ENCODE measurements at places on chromosomes 2 and 18.
A peak's percentile ranks its signal among the peaks of the same experiment; 100 is the strongest.

GRCh38 chr18:11336241-11336640 lies 186.9 kb upstream of the PIEZO2 start:
- DNase-seq = no peak

DNA sequence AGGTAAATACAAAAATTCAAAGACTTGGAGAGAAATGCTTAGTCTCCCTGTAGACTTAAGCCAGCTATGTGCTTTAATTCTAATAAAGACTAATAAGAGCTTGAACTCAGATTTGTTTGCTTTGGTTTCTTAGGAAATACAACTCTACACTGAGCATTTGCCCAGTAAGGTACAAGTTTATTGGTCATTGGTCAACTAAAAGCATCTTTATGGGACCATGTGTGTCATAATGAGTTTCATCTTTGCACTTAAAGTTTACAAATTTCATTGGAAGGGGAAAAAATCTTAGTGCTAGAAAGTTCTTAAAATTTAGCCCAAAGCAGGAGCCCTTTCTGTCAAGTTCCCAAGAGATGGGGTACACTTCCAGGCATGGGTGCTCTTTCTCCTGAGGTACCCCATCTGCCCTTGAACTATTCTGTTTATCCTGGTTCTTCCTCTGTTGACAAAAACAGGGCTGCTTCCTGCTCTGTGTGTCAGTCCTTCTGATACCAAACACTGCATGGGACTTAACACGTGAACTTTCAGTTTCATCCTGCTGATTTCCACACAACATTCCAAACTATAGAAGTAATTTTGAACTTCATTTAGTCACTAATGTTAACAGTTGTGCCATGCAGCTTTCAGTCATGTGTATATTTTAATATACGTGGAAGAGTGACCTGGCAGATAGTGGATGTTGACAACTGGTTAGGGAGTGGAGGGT lies 200.2 kb downstream of the TPGS2 start:
- DNase-seq = no peak

GRCh38 chr2:152781175-152781574 lies 62.8 kb downstream of the ARL6IP6 start:
- no peak for DNase-seq

- no peak for DNase-seq
Measured at GRCh38 chr2:232104076-232104646, 142.6 kb downstream of the DIS3L2 start.

GRCh38 chr18:49841236-49842217 lies 28.2 kb upstream of the ACAA2 start:
- DNase-seq = no peak

DNA sequence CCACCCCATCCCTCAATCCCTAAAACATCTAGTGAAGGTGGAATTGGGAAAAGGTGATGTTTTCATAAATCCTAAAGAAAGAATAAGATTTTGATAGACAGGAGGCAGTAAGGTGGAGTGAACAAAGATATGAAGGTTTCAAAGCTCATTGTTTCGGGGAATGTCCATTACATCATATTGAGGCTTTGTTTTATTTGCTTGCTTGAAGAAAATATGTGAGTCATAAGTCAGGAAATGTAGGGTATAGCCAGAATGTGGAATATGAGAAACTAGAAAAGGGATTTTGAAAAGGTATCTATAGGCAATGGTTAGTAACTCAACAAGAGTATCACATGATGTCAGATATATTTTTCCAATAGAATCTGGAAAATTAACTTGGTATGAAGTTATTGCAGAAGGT lies 1178.5 kb upstream of the ACVR2A start:
- no peak for DNase-seq

- DNase-seq = no peak
Measured at GRCh38 chr18:9905401-9905922, 8.4 kb upstream of the VAPA start.

DNA sequence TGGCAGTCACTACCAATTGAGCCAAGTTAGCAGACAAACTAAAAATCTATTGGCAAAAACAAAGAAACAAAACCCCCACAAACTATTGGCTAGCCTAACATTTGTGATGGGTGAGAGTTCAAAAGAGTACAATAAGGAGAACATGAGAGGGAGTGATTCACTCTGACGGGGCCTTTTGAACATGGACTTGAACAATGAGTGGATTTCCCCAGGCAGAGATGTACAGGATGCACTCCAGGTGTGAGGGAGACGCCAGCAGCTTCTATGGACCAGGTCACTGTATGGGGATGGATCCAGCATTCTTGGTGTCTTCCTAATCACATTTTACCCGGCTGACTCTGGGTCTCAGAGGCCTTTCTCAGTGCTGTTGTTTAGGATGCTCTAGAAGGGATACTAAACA lies 167.5 kb upstream of the SMAD2 start:
- no peak for DNase-seq

- DNase-seq = no peak
Measured at GRCh38 chr18:73551211-73551610, 596.4 kb downstream of the FBXO15 start.

GRCh38 chr2:200976710-200977109 lies 13.2 kb upstream of the ORC2 start:
- DNase-seq = no peak

- no peak for DNase-seq
Measured at GRCh38 chr2:227163485-227163997, 464 bp downstream of the COL4A4 start.

GRCh38 chr2:141386168-141386567 lies 744.6 kb downstream of the LRP1B start:
- no peak for DNase-seq

- no peak for DNase-seq
Measured at GRCh38 chr2:43419876-43420275, 176.0 kb downstream of the THADA start.

- DNase-seq = no peak
Measured at GRCh38 chr2:74544634-74545033, 9.1 kb downstream of the LOXL3 start.

DNA sequence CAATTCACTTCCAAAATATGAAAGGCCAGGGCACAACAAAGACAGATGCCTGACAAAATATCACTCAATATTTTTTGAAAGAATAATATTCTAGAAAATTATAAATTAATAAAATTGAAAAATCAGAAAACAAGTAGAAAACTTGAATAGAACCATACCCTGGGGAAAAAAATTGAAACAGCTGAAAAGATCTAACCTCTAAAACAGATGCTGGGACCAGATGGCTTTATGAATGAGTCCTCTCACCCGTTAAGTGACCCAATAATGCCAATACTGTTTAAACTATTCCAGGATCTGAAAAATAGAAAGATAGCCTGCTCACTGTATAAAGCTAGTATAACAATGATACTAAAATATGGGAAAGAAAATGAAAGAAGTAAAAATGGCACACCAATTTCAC lies 322.3 kb upstream of the VWC2L start:
- no peak for DNase-seq

GRCh38 chr2:120884472-120885290 lies 149.0 kb downstream of the GLI2 start:
- no peak for DNase-seq

GRCh38 chr18:44725300-44726058 lies 44.8 kb downstream of the SETBP1 start:
- peak; percentile 81 for DNase-seq

- DNase-seq = no peak
Measured at GRCh38 chr18:59232309-59233016, 12.5 kb downstream of the GRP start.

GRCh38 chr2:121768143-121768755 lies 12.8 kb downstream of the TSN start:
- no peak for DNase-seq

- DNase-seq = no peak
Measured at GRCh38 chr18:5851998-5852397, 43.3 kb downstream of the TMEM200C start.

DNA sequence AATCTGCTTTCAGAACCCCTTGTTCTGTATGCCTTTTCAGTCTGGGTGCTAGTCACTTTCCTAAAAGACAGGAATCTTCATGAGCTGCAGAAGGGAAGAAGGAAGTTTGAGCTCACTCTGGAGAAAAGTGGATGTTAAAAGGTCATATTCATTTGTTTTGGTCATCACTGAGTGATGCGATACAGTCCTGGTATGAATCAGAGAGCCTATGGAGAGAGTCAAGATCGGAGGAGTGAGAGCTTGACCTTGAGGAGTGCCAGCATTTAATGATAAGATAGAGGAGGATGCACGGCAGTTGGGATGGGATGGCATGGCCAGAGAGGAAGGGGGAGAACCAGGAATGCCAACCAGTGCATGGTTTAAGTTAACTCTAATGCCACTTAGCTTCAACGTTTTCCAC lies 19.6 kb downstream of the USP39 start:
- no peak for DNase-seq

GRCh38 chr18:12645751-12646203 lies 12.1 kb downstream of the SPIRE1 start:
- no peak for DNase-seq

DNA sequence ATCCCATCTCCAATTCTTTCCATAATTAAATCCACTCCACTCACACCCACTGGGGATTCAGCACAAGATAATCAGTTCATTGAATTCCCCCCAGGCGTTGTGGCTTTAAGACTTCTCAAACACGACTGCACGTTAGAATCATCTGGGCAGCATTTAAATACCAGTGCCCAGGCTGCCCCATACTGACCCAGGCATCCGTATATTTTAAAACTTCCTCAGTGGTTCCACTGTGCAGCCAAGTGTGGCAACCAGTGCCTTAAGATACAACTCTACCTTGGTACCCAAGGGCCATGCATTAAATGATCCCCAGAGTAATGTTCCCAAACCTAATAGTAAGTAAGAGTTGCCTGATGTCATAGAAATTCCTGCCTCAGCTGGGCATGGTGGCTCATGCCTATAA lies 54.3 kb upstream of the BZW1 start:
- DNase-seq = no peak

DNA sequence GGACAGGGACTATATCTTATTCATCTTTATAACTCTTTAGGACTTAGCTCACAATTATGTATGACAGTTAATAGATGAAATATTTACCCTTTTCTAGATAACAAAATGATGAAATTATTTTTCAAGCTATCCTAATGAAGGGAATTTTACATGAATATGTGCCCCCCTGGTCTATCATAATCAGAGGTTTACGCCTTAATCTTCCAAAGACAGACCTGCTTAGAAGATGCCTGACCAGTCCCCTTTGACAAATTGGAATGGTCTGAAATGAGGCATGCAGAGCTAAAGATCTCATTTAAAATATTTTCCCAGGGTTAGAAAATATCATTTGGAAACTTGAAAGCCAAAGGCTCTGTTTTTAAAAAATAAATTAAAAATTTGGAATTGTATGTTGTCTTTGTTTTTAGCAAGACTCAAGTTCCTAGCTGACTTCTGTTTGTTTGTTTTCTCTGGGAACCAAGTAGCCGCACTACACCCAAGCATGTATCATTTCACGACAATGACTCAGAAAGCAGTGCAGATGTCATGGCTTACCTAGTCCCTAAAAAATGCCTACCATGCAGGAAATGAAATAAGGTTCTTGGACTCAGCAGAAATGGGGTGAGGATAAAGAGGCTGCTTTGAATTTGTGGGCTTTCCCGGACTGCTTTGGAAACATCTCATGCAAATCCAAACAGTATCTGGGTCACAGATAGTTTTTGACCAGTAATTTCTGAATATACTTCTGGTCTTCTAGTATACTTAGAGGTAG lies 162.1 kb downstream of the ZEB2 start:
- peak; percentile 94 for DNase-seq

DNA sequence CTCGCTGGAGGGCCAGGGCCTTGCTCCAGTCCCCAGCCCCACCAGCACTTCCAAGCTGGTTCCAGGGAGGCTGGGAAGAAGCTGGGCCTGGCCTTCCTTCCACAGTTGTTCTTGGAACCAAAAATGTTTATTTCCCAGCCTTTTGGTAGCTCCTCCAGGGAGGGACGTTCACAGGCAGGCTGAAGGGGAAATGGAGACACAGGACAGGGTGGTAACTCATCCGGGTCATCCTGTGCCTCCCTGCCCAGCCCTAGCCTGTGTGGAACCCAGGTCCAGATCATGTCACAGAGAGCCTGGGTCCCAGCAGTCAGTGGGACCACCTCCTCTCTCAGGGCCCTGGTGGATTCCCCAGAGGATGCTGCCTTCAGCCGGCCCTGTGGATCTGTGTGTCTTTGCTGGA lies 12.5 kb upstream of the ARMC9 start:
- DNase-seq = no peak

- DNase-seq = no peak
Measured at GRCh38 chr2:9519250-9519649, 36.4 kb downstream of the ADAM17 start.

DNA sequence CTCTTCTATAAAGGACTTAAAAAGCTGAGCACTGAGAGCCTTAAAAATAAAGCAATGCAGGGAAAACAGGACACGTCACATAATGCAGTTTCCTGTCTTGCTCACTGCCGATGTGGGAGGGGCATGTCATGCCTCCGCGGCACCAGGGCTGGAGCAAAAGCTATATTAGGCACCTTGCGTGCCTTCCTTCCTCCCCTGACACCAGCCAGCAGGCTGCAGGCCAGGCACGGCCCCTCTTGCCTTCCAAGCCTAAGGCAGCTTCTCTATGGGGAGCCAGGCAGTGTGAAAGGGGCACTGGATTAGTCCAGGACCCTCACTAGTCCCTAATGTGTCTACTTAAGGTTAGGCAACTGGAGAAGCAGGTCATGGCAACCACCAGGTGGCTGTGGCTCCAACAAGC lies 26.3 kb downstream of the MRPL35 start:
- DNase-seq = no peak

GRCh38 chr2:136206613-136207012 lies 88.7 kb upstream of the CXCR4 start:
- no peak for DNase-seq

DNA sequence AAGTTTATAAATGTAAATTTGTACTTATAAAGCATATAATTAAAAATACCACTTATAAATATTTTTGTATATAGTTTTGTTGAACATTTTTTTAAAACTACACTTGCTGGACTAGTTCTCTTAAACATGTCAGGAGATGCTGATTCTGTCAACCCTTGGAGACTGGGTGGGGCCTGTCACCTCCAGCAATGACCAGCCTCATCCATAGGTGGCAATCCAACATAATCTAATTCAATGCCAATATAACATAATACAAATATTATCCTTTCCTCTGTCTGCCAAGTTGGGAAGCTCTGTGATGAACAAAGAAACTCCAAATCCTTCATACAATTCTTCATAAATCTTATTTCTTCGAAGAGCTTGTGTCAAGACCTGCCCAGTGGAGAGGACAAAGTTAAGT lies 140.4 kb downstream of the RBMS1 start:
- DNase-seq = no peak

- no peak for DNase-seq
Measured at GRCh38 chr2:135863233-135863632, 13.0 kb downstream of the MCM6 start.

Data from SJSA1 (cell line).